Stimulated activated CD8-positive, alpha-beta memory T cell treated with anti-CD3 and anti-CD28 coated beads, Interleukin-4, amount 100 ng/mL, for 4 hours (primary cell): ENCODE measurements at places on chromosomes 4 and X.

GRCh38 chr4:87785731-87786509 lies 13.4 kb upstream of the IBSP start:
- DNase-seq = no peak

GRCh38 chr4:25696409-25696808 lies 40.8 kb downstream of the SLC34A2 start:
- DNase-seq = no peak

GRCh38 chr4:64205376-64205775 lies 203.9 kb downstream of the TECRL start:
- DNase-seq = no peak

DNA sequence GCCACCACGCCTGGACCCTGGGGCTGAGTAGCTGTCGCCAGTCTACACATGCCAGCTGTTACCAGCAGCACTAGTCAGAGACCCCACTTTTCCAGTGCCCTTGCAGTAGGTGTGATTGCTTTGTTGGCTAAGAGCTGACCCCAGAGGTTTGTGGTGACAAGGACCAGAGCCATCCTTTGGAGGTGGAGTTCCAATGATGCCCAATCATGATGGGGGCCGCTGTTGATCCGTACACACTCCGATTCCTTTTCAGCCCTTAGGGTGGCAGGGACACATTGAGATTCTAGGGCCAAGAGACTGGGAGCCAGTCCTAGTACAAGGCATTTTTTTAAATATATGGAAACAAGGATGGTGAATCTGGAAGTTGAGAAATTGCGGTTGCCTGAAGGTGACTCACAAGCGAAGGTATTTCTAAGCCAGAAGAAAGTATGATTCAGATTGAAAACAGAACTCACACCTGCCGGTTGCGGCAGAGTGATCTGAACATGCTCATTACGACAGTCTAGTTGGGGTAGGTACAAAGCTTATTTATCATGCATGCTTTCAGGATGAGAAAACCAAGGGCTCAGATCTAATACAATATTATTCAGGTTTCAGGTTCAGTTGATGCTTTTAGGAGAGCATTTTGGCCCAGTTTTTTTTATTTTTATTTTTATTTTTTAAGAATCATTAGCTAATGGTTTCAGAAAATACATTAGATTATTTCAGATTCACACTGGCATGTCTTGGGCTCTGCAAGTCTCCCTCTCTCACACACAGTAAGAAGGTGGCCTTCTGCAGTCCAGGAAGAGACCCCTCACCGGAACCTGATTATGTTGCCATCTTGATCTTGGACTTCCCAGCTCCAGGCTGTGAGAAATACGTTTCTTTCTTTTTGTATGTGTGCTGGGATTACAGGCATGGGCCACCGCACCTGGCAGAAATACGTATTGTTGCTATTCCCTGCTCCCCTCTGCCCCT lies 43.4 kb downstream of the SHROOM2 start:
- no peak for DNase-seq

GRCh38 chr4:123068081-123068480 lies 145.7 kb upstream of the NUDT6 start:
- no peak for DNase-seq

GRCh38 chrX:46327566-46328115 lies 217.6 kb downstream of the ZNF674 start:
- no peak for DNase-seq

- DNase-seq = no peak
These were observed 85.3 kb upstream of the NKX1-1 start for GRCh38 chr4:1491328-1492141.

- DNase-seq = no peak
These were observed 53.1 kb downstream of the MAP3K15 start for GRCh38 chrX:19462231-19462630.

GRCh38 chr4:3484057-3484973 lies 21.2 kb downstream of the DOK7 start:
- no peak for DNase-seq

DNA sequence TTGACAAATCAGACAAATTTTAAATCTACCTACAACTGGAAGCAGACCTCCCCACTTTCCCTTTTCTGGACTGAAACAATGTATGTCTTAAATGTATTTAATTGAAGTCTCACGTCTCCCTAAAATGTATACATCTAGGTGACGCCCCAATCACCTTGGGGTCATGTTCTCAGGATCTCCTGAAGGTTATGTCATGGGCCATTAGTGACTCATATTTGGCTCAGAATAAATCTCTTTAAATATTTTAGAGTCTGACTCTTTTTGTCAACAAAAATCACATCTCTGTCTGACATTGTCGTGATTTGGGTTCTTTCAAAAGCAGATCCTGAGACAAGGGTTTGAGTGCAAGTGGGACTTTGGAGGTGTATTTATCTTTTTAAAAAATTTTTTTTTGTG lies 26.2 kb upstream of the BOD1L1 start:
- DNase-seq = no peak

DNA sequence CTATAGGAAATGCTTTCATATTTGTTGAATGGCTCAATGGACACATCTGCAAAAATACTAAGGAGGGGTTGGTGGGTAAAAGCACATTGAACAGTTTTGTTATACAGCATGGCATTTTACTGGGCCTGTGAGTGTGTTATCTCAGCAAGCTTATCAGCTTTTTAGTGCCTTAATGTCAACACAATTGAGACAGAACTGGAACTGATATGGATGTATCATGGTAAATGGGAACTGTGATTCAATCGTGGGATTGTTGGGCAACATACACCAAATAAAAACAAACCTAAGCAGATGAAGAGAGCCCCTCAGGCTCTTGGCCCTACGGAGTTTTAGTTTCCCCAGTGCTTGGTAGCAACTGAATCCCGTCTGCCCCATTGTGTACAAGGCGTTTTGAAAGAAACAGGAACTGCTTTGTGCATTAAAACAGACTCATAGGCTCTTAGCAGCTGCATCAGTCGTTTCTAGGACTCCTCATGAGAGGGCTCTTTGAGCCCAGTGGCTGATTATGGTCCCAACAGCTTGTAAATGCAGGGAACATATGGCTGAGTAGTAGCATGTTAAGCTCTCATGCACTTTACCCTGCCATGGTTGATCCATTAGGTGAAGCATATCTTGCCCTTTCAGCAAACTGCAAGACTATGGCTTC lies 7.3 kb downstream of the GPR119 start:
- no peak for DNase-seq

DNA sequence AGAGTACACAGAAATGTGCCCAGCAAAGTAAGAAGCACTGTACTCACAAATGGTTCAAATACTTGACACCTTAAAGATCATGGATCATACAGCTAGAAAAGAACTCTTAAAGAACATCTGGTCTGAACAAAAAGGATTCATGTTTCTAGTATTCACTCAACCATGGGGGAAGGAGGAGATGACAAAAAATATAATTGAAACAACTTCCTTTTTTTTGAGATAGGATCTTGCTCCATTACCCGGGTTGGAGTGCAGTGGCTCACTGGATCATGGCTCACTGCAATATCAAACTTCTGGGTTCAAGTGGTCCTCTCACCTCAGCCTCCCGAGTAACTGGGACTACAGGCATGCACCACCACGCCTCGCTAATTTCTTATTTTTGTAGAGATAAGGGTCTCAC lies 6.0 kb downstream of the DHX15 start:
- no peak for DNase-seq

GRCh38 chrX:71315917-71316316 lies 14.4 kb downstream of the ITGB1BP2 start:
- DNase-seq = no peak

GRCh38 chr4:188680004-188680666 lies 540.9 kb downstream of the TRIML1 start:
- DNase-seq = no peak

DNA sequence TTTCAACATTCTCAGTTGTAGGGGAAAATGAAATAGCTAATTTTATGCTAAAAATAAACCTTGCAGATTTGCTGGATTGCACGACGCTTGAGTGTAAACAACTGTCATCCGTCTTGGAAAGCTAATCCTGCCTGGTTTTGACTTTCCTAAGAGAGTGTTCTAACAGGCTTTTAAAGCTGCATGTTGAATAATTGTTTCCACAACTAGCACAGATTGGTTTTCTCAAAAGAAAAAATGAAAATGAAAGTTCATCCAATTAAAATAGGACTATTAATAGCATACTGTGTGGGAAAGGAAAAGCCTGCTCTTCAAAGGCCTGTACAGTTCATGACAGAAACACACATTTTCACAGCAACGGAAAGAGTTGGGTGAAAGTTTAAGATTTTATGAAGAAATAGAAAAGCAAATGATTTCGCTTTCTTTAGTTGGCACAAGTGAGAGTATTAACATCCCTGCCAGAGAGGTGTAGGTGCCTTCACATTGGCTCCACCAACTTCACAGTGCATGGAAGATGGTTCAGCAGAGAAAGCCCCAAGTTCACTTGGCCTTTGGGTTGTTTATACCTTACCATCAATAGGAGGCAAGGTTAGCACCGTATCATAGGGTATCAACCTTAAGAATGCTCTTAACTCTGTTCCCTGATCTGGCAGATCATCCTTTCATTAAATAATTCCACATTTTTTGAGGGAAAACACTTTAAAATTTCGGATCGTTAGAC lies 140.0 kb upstream of the GUCY1A1 start:
- DNase-seq = no peak

DNA sequence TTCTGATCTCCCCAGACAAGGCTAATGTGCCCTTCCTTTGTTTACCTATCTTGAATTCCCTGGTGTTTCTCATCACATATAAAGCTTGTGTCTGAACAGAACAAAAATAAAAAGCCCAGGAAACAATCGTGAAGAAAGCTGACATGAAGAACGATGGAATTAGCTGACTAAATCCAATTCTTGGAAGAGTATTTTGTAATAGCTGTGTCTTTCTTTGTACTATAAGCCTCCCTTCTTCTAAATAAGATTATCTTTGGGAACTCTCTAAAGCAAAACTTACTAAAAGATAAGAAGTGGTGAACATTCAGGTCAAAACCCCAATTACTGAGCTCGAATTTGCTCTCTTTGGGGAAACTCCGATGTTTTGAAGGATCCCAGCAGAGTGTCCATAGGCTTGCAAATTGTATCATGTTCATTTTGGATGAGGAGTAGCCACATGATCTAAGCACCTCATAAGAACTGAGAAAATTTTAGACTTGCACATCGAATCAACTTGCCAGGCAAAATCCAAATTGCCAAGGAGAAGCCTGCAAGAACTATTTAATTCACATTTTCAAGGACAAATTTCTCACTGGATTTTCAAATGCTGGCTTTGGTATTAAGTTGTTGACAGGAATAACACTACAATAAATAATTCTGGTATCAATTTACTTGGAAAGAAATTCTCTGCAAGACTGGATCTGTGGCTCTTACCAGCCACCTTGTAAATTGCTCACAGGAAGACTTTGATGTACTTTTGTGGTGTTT lies 106.2 kb downstream of the LNX1 start:
- no peak for DNase-seq

DNA sequence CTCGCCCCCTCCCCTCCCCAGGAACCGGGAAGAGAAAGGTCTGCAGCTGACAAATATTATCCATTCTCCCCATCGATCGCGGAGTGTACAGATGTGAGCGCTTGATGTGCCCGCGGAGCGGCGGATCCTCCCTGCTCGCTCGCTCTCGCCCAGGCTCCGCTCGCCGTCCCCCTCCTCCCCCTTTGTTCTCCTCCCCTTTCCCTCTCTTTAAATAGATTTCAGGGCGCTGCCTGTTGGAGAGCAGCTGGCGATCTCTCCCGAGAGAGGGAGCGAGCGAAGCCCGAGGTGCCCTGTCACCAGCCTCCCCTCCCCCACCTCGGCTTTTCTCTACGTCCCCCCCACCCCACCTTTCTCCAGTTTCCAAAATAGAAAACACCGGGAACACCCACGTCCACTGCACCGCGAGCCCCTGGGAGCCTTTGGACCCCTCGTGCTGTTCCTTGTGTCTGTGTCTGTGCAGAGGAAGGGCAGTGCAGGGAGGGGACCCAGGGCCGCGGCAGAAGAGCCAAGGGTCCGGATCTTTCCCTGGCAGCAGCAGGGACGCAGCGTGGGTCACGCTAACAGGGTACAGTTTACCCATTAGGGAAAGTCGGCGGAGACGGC lies 56.6 kb upstream of the BCOR start:
- no peak for DNase-seq

DNA sequence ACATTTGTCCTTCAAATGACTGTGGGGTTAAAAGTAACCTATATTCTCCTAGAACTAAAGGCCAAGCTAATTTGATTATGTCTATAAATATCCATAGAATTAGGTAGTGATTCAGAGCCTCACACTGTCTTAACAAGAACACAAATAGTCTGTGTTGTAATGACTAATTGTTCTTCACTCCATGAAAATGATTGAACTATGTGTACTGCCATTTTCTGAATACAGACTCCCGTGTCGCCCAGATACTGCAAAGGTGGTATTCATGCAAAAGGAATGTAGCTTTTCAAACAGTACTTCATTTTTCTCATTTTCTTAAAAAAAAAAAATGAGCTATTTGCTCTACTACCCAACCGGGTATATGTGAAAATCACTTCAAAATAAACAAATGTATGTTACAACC lies 11.3 kb upstream of the PHKA2 start:
- no peak for DNase-seq
